ENCODE measurements at places on chromosomes 5 and 9.

- no peak for DNase-seq
Observed at GRCh38 chr5:155154973-155155372, 141.4 kb downstream of the KIF4B start.

GRCh38 chr5:68140763-68141162 is 74.8 kb upstream of the PIK3R1 start:
- DNase-seq = no peak

- no peak for DNase-seq
Observed at GRCh38 chr5:88556406-88556805, 287.8 kb upstream of the TMEM161B start.

- DNase-seq = peak; percentile 77
Observed at GRCh38 chr9:27472195-27472594, 51.9 kb upstream of the IFNK start.

DNA sequence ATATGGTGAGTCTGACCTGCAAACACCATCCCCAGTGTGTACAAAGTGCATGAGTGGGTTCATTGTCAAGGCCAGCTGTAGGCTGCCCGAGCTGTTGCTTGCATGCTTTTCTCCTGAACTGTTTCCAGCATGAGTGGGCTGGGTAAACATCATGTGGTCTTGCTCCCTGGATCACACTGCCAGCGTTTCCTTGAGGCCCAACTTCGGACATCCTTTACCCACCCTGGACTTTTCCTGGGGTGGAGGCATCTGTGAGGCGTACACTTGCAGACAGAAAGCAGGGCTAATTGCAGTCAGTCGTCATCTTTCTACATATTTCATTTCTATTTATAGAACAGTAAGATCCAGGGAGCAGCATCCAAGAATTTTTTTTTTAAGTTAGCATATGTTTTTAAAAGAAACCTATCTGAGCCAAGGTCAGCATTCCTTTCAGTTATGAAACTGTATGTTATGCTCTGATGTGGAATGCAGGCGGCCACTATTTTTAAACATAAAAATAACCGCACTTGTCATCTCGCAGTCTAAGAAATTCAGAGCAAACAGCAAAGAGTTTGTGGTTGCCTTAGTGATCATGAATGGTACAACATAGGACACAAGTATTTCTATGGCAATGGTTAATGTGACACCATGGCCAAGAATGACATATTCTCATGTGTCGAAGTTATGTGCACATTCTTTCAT is 106.5 kb upstream of the DMRT1 start:
- DNase-seq = peak; percentile 83

DNA sequence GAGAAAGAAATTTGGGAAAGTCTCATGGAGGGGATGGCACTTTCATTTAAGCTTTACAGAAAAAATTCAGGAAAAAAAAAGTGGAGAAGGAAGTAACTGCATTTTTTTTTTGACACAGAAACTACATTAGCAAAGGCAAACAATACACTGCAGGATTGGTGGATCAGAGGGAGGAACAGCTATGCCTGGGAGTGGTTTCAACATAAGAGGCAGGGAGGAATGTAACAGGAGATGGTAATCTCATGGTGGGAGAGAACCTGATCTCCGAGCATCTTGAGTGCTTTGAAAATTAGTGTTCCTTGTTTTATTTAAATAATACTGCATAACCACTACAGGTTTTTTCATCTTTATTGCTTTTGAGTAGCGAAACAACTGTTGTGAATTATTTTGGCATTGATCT is 249.4 kb downstream of the FAM170A start:
- DNase-seq = no peak

- DNase-seq = no peak
Observed at GRCh38 chr5:82386576-82386975, 108.4 kb upstream of the RPS23 start.

- DNase-seq = no peak
Observed at GRCh38 chr5:80764786-80765185, 110.0 kb upstream of the DHFR start.

DNA sequence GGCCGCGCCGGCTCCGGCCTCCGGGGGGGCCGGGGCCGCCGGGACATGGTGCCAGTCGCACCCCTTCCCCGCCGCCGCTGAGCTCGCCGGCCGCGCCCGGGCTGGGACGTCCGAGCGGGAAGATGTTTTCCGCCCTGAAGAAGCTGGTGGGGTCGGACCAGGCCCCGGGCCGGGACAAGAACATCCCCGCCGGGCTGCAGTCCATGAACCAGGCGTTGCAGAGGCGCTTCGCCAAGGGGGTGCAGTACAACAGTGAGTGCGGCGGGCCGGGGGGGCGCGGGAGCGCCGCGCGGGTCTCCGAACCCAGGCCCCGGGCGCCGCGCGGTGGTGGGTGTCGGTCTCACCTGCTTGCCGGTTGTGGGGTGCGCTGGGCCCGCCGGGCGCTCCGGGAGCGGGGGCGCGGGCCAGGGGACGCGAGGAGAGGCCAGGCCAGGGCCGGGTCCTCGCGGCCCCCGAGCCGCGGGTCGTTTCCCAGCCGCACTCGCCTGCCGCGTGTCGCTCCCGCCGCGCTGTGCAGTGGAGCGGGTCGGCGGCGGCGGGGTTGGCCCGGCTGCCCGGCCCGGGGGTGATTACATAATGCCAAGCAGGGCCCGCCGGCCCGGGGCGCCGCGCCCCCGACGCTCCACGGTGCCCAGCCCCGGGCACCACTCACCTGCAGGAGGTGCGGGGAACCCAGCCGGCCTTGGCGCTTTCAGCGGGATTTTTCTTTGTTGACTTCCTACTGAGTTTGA is 492 bp downstream of the RABL6 start:
- DNase-seq = no peak

GRCh38 chr5:119343766-119344165 is 12.1 kb upstream of the TNFAIP8 start:
- DNase-seq = no peak

DNA sequence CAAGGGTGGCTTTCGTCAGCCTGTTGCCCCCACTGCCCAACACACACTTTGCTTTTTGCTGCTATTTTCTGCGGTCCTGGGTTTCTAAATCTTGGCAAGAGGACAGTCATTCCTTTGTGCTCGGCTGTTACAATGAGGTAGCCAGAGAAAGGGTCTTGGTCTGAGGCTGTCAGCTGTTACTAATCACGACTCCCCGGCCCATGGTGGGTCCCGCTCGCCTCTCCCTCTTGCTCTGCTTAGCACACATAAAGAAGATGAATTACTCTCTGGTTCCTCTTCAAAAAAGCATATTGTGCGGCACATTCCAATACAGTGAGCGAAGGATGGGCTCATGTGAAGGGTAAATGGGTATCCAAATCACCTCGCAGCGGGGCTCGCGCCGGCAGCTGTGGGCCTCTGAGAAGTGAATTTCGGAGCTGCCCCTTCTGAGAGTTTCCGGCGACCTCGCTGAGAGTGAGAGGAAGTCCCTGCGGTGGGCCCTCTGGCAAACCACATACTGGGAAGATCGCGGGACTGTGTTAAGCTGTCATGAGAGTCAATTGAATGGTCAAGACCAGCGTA is 56.0 kb downstream of the SLC1A3 start:
- peak; percentile 58 for DNase-seq

DNA sequence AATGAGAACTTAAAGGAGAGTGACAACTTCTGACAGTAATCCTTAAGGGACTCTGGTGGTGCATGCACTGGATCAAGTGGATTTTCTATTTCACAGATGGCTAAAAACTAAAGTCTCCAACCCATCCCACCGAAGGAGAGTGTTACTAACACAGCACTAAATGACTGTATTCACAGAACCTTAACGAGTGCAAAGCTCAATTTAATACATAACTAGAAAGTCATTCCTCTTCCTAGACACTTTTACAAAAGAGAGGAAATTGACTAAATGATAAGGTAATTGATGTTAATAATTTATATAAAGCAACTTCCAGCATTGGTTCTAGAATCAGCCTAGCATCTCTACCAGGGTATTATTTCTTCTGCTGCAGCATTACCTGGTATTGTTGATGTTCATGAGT is 189.8 kb downstream of the ADAMTS12 start:
- DNase-seq = no peak

GRCh38 chr5:50727149-50727496 is 60.7 kb downstream of the PARP8 start:
- DNase-seq = no peak

DNA sequence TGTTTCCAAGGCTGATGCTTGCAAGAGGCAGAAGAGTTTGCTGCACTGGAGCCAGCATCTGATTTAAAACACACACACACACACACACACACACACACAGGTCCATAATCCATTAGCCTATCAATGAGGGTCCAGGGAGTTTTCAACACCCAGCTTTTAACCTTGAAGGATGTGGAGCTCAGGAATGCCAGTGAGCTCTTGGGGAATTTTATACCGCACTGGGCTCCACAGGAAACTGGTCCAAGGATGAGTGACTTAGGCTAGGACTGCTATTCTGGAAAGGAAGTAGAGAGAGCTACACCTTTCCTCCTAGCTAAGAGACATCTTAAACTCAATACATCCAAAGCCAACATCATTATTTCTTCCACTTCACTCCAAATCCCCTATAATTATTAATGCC is 942 bp upstream of the NRG2 start:
- DNase-seq = no peak

DNA sequence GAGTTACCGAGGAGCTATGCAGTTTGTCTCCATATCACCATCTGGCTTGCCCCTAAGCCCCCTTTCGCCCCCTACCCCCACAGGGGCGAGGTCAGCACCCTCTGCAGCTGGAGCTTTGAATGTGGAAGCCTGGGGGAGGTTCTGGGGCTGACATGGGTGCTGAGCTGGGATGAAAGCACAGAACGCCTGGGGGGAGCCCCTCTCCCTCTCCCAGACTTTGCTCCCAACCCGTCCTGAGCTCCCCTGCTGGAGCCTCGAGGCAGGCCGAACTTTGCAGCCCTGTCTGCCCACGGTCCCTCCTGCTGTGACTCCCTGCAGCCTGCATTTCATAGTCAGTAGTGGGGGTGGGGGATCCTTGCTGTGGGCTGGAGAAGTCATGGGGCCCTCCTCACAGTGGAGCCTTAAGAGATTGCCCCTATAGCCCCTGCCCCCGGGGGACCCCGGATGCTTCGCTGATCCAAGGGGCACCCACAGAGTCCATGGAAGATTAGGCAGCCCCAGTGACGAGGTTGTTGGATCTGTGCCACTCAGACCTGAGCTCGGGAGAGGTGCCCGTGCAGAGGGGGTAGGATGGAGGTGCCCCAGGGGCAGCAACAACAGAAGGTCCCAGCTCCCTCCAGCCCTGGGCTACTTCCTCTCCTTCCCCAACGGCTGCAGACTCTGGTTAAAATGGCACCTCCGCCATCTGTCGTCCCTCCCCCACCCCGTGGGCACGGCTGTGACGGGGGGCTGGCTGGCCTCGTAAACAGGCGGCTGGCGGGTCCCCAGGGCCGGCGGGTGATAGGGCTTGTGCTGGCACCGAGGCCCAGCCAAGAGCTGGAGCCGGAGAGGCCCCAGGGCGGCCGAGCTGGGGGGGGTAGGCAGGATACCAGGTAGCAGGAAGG is 162.0 kb downstream of the C9orf50 start:
- DNase-seq = peak; percentile 76

- DNase-seq = no peak
Observed at GRCh38 chr5:132655821-132656773, 1.9 kb upstream of the IL13 start.

DNA sequence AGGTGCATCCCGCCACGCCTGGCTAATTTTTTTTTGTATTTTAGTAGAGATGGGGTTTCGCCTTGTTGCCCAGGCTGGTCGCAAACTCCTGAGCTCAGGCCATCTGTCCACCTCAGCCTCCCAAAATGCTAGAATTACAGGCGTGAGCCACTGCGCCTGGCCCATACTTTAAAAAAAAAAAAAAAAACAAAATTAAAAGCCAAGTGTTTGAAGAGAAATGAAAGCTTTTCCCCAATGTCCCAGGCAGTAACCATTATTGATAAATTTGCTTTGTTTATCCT is 9.5 kb downstream of the PRRC2B start:
- DNase-seq = no peak

- DNase-seq = peak; percentile 34
Observed at GRCh38 chr9:137278721-137279711, 1.5 kb downstream of the TOR4A start.

DNA sequence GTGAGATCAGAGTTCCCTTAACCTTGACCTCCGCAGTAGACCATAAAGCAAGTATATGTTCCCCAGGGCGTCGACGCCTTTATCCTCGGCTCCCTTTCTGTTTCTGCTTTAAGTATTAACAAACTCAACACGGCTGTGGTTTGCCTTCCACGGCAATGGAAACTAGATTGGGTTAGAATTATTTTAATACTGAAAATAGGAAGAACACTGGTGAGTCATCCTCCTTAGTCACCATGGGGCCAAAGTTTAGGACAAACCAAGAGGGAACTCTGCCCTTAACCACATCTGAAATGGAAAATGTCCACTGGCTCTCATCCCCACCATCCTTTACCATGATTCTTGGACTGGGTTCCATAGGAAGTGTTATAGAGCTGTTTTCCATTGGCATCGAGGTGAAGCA is 386.1 kb downstream of the ACTL7B start:
- DNase-seq = no peak

DNA sequence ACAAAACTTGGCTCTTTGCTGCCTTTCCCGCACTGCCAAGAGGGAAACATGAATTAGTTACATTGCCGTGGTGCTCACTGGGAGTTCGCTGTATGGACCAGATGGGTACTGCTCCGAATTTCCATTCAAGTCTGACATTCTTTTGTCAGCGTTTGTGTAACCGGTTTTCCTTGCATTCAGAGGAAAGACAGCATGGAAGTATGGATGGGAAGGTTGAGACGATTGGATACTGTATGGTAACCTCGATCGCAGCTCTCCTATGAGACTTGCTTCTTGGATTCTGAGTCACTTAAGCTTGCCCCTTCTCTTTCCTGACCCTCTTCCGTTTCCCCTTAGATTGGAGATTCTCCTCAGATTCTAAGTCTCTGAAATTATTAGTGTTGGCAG is 625 bp upstream of the UBLCP1 start:
- peak; percentile 24 for DNase-seq

GRCh38 chr9:86252870-86253269 is 6.6 kb downstream of the C9orf153 start:
- no peak for DNase-seq

GRCh38 chr9:131391020-131391419 is 2.9 kb upstream of the PRRC2B start:
- DNase-seq = no peak

GRCh38 chr5:156367597-156367996 is 40.6 kb downstream of the SGCD start:
- peak; percentile 43 for DNase-seq

DNA sequence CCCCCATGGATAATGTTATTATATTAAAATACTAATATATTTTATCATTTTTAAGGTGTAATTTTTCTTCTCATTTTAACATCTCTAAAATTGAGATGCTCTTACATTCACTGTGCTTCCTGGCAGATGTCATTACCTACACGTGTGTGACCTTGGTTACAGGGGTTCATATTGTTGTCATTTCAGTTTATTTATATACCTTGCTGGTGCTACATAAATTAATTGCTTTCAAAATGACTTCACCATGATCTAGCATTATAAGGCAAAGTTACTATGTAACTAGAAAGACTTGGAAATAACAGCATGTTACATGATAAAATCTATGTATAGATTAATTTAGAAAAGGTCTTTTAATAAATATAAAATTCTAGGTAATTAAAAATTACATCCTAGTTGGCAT is 60.9 kb downstream of the ARHGEF28 start:
- no peak for DNase-seq

- DNase-seq = no peak
Observed at GRCh38 chr5:97576956-97577355, 393.9 kb upstream of the RIOK2 start.

- DNase-seq = peak; percentile 50
Observed at GRCh38 chr5:151123897-151124751, 33.5 kb downstream of the ANXA6 start.
